Lung (tissue), 17 donors: ENCODE measurements at places on chromosomes 2 and 18. TPM values are rescaled to one million over a fixed set of nuclear protein-coding genes. Genes with fewer than 3 reads are reported as not detected.

GRCh38 chr2:184945326-184945725 lies 347.0 kb downstream of the ZNF804A start:
- no peak for DNase-seq
- no peaks in the 10 kb centered on the region for H3K27me3 ChIP-seq
- no peaks in the 10 kb centered on the region for H3K4me1 ChIP-seq
- H3K27ac ChIP-seq, result no peak overlapping the region

Gene OTOS
- polyA plus RNA-seq, result not detected

- peaks cover 10% of the 10 kb centered on the region for H3K4me1 ChIP-seq
- no peaks in the 10 kb centered on the region for H3K36me3 ChIP-seq
- H3K27ac ChIP-seq, result no peak overlapping the region
- no peaks in the 10 kb centered on the region for H3K27me3 ChIP-seq
- no peak for DNase-seq
Observed at GRCh38 chr18:59802031-59802430, 97.8 kb upstream of the PMAIP1 start.

Gene ALPP
- 15.5 TPM for polyA plus RNA-seq

GRCh38 chr2:172769879-172770278 lies 34.2 kb downstream of the RAPGEF4 start:
- no peak overlapping the region for H3K4me3 ChIP-seq
- no peaks in the 10 kb centered on the region for H3K4me1 ChIP-seq
- H3K36me3 ChIP-seq, result no peaks in the 10 kb centered on the region
- H3K27ac ChIP-seq, result no peak overlapping the region

GRCh38 chr2:203743441-203743981 lies 37.1 kb downstream of the CD28 start:
- no peak for DNase-seq
- no peaks in the 10 kb centered on the region for H3K4me1 ChIP-seq
- no peak overlapping the region for H3K4me3 ChIP-seq
- no peaks in the 10 kb centered on the region for H3K36me3 ChIP-seq
- no peak overlapping the region for H3K27ac ChIP-seq
- H3K27me3 ChIP-seq, result no peaks in the 10 kb centered on the region

DNA sequence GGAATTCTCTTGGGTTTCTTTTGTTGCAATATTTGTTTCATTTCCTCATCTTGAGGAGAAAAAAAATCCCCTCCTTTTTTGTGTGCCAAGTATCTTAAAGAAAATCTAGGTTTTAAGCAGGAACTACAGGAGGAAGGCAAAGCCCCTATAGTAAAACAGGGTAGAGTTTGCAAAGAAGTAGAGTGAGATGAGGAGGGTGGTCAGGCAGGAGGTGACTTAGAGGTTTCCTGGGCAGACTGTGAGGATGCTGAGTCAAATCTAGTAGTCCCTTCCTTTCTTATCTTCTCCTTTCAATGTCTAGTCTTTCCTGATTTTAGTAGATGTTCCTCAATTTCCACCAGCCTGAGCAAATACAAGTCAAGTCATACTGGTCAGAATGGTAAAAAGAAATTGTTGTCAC lies 222.5 kb downstream of the PMAIP1 start:
- H3K4me1 ChIP-seq, result no peaks in the 10 kb centered on the region
- no peaks in the 10 kb centered on the region for H3K36me3 ChIP-seq
- DNase-seq, result no peak
- H3K27me3 ChIP-seq, result no peaks in the 10 kb centered on the region
- H3K4me3 ChIP-seq, result no peak overlapping the region

- H3K27me3 ChIP-seq, result no peaks in the 10 kb centered on the region
- peaks cover 5% of the 10 kb centered on the region for H3K36me3 ChIP-seq
- H3K27ac ChIP-seq, result no peak overlapping the region
- no peak for DNase-seq
- peaks cover 4% of the 10 kb centered on the region for H3K4me1 ChIP-seq
Observed at GRCh38 chr2:201448061-201448460, 3.2 kb downstream of the TRAK2 start.

DNA sequence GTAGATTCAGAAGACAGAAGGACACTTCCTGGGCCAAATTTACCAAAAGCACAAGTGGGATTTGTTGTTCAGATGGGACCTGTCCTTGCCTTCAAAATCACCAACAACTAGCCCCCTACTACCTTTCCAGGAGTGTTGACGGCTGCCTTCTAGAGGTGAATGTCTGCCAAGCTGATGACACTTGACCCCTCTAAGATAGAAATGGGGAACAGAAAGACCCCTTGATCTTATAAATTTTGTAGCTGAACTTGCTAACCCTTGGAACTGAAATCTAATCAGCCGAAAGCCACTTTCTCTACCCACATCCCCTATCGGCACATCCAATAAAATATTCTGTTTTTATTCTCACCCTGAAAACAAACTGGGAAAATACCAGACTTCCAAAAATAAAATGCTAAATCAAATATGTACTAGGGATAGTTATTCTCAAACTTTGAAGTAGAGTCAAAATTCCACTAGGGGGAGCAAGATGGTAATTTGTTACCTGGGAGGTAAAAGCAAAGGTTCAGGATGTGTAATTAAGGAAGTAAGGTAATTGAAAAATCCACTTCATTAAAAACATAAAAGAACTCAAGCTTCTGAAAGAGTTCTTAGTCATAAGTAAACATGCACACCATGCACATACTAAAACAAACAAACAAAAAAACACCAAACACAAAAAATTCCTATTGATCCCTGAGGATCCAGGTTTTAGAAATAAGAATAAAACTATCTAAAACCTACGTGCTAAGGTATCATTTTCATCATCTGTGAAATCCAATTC lies 119.2 kb downstream of the ANKRD44 start:
- no peaks in the 10 kb centered on the region for H3K36me3 ChIP-seq
- H3K4me1 ChIP-seq, result peaks cover 9% of the 10 kb centered on the region
- no peak overlapping the region for H3K27ac ChIP-seq
- no peak for DNase-seq
- no peak overlapping the region for H3K4me3 ChIP-seq

DNA sequence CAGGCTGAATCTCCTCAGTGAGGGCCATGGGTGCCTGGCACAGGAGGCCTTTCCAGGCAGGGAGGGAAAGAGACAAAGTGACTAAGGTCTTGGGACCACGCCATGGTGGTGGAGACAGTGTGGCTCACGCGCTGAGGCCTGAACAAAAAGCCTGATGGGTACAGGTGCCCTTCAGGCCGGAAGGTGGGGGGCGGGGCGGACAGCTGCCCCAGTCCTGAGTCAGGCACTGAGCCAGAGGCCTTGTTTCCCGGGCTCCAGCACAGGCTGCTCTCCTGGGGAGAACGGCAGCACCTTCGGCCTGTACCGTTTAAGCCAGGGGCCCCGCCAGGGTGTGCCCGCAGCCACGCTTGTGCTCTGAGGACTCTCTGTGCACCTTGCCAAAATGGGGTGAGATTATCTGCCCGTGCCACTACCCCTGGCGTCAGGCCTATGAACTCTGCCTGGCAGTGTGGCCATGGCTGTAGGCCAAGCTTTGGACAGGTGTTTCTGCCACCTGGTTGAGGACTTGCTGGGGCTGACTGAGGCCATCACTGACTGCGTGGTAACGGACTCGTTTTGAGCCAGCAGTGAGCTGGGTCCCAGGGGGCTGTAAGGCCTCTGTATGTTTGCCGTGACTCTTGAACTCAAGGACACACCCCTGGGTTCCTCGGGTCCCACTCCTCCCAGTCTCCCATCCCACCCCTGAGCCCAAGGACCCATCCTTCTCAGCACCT lies 31.7 kb upstream of the DNMT3A start:
- no peaks in the 10 kb centered on the region for H3K36me3 ChIP-seq
- H3K4me3 ChIP-seq, result no peak overlapping the region
- H3K27ac ChIP-seq, result no peak overlapping the region
- DNase-seq, result no peak

DNA sequence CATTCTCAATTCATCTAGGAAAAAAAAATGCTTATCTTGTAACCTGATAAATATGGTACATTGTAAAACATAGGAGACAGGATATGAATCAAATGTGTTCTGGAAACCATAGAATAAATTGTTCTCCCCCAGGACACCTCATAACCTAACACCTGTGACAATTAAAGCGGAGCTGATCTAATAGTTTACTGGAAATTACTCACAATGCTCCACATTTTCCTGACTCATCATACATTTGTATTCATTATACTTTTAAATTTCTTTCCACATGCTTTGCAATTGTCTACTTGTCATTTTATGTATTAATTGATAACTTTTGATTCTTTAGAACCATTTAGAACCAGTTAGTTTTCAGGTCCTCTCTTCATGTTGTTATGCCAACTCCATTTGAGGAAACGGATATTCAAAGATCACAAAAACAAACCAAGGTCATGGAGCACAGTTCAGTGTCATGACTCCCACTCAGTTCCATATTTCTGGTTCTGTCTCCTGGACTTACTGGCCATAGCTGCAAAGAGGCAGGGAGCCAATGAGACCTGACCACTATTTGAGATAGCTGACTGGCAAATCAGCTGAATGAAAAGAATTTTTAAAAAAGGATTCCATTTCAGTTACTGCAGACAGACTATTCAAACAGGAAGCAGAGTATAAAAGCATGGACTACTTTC lies 128.5 kb downstream of the CALCRL start:
- H3K4me1 ChIP-seq, result no peaks in the 10 kb centered on the region
- H3K27me3 ChIP-seq, result no peaks in the 10 kb centered on the region
- no peaks in the 10 kb centered on the region for H3K36me3 ChIP-seq
- H3K27ac ChIP-seq, result no peak overlapping the region
- H3K4me3 ChIP-seq, result no peak overlapping the region

Gene LHCGR
- polyA plus RNA-seq, result 0.06 TPM

- peaks cover 5% of the 10 kb centered on the region for H3K4me1 ChIP-seq
- DNase-seq, result no peak
- no peaks in the 10 kb centered on the region for H3K27me3 ChIP-seq
- H3K4me3 ChIP-seq, result no peak overlapping the region
- no peak overlapping the region for H3K27ac ChIP-seq
- no peaks in the 10 kb centered on the region for H3K36me3 ChIP-seq
Observed at GRCh38 chr2:46893269-46893939, 22.2 kb downstream of the MCFD2 start.

Gene UGT1A3
- not detected for polyA plus RNA-seq

Gene EPHA4
- polyA plus RNA-seq, result 2.5 TPM

Gene MYO5B
- polyA plus RNA-seq, result 9.7 TPM

DNA sequence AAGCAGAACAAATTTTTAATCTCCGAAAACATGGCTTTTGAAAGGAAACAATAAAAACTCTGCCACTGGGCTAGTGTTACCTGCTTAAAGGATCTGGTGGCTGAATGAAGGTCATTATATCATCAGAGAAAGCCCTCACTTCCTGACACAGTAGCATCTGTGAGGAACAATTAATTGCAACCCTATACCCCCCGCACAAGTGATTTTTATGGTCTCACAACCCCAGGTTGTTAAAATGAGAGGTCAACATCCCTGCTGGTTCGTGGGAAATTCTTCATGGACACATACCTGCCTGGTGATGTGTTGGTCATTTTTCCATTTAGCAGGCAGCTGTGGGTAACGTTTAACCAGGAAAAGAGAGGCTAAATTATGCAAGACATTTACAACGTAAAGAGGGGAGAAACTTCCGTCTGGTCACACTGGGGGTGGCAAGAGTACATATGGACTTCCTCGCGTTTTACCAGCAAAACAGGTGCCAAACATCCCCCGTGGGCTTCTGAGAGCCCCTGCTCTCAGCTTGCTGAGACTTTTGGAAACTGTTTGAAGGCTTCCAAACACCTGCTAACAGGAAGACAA lies 29.2 kb downstream of the NIFK start:
- H3K27me3 ChIP-seq, result no peaks in the 10 kb centered on the region
- no peaks in the 10 kb centered on the region for H3K4me1 ChIP-seq
- no peak overlapping the region for H3K27ac ChIP-seq

GRCh38 chr18:10495936-10496335 lies 29.9 kb upstream of the NAPG start:
- no peak overlapping the region for H3K27ac ChIP-seq
- peaks cover 5% of the 10 kb centered on the region for H3K4me1 ChIP-seq
- no peaks in the 10 kb centered on the region for H3K27me3 ChIP-seq
- no peaks in the 10 kb centered on the region for H3K36me3 ChIP-seq
- H3K4me3 ChIP-seq, result no peak overlapping the region
- DNase-seq, result no peak

- DNase-seq, result no peak
- no peak overlapping the region for H3K27ac ChIP-seq
- no peak overlapping the region for H3K4me3 ChIP-seq
- no peaks in the 10 kb centered on the region for H3K27me3 ChIP-seq
Observed at GRCh38 chr18:37552286-37552685, 13.3 kb downstream of the CELF4 start.

Gene FSIP2
- 0.06 TPM for polyA plus RNA-seq

DNA sequence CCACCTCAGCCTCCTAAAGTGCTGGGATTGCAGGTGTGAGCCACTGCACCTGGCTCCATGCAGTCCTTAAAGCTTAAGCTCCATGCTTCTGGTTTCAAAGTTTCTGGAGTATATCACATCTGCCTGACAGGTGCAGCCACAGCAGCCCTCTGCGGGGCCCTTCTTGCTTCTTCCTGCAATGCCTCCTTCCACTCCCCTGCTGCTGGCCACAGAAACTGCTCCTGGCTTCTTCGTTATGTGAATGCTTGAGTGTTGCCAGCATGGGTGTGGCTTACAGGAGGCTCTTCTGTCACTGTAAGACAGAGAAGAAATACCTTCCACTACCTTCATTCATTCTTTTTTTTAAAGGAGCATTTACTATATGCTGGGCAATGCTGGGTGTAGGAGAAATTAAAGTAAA lies 10.1 kb upstream of the CCBE1 start:
- H3K27me3 ChIP-seq, result no peaks in the 10 kb centered on the region
- no peak overlapping the region for H3K27ac ChIP-seq

Gene DLX2
- polyA plus RNA-seq, result not detected

Gene EML6
- 1.3 TPM for polyA plus RNA-seq

- DNase-seq, result peak; percentile 94
- peak overlapping the region; percentile 97 for H3K27ac ChIP-seq
- H3K4me1 ChIP-seq, result peaks cover 17% of the 10 kb centered on the region
Observed at GRCh38 chr2:112055730-112056625, 909 bp downstream of the TMEM87B start.

GRCh38 chr2:84882414-84882738 lies 1.5 kb upstream of the TRABD2A start:
- no peak overlapping the region for H3K4me3 ChIP-seq
- H3K36me3 ChIP-seq, result no peaks in the 10 kb centered on the region
- peaks cover 29% of the 10 kb centered on the region for H3K27me3 ChIP-seq
- no peak for DNase-seq

Gene PLGLB2
- not detected for polyA plus RNA-seq
